Activated CD8-positive, alpha-beta memory T cell treated with anti-CD3 and anti-CD28 coated beads for 1 hour (primary cell): ENCODE measurements at places on chromosomes 13 and 19.
A peak's percentile ranks its signal among the peaks of the same experiment; 100 is the strongest.

GRCh38 chr19:42538841-42539709, 10.8 kb upstream of the CEACAM1 start:
- no peak for DNase-seq

DNA sequence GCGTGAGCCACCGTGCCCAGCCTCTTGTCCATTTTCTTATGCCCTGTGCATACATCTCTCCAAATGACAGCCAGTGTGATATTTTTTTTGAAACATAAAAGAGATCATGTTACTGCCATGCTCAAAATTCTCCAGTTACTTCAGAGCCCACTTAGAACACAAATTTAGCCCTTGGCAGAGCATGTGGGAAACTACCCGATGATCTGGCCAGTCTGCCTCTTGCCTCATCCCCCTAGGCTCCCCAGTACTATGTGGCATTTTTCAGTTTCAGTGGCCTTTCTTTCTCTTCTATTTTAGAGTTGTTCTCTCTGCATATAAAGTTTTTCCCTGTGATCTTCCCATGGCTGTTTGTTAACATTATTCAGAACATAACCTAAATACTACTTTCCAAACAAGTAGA, 323.0 kb downstream of the GPC5 start:
- DNase-seq = no peak

- DNase-seq = no peak
Measured at GRCh38 chr19:3479834-3480215, 500 bp downstream of the SMIM24 start.

DNA sequence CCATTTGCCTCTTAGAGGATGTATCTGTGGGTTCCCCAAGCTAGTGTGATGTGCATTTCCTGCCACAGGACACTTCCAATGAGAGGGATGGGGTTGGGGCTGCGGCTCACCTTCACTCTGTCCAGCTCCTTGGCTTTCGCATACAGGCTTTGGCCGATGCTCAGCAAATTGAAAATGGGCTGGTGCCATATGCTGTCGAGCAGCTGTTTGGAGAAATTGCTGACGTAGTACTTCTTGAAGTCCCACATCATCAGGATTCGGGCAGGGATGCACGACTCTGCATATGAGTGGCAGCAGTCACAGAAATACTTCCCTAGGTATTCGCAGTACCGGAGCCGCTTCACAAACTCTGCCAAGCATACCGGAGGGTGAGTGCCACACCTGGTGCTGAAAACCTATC, 37.0 kb downstream of the RUBCNL start:
- no peak for DNase-seq

DNA sequence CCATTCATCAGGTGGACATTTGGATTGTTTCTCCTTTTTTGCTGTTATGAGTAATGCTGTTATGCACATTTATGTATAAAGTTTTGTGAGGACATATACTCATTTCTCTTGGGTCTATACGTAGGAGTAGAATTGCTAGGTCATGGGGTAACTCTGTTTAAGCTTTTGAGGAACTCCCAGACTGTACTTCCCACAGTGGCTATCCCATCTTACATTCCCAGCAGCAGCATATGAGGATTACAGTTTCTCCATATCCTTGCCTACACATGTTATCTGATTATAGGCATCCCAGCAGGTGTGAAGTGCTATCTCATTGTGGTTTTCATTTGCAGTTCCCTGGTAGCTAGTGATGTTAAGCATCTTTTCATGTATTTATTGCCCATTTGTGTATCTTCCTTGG, 5.9 kb downstream of the ZSCAN22 start:
- DNase-seq = no peak

GRCh38 chr19:50387868-50388245, 3.7 kb downstream of the POLD1 start:
- DNase-seq = no peak

DNA sequence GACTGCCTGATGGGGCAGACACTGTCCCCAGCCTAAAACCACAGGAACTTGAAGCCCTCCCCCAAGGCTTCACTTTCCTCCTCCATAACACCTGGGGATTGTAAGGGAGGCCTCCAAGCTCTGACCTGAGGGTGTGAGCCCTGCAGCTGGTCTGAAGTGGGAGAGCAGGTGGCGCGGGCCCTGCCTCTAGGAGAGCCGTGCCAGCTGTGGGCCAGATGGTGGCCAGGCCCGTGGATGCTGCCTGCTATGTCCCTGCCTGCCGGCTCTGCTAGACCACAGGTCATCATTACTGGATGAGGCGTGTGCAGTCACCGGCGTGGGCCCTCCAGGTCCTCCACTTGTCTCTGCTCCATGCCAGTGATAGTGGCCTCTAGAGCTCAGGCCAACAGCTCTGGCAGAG, 3.5 kb upstream of the KLHL26 start:
- DNase-seq = no peak

- no peak for DNase-seq
Measured at GRCh38 chr13:75873494-75873893, 237.4 kb downstream of the LMO7 start.

- DNase-seq = peak; percentile 59
Measured at GRCh38 chr19:20999731-21000352, 20.6 kb upstream of the ZNF430 start.

- DNase-seq = no peak
Measured at GRCh38 chr13:109154966-109155761, 525.8 kb downstream of the MYO16 start.

GRCh38 chr19:43524922-43525835, 1.8 kb downstream of the ETHE1 start:
- DNase-seq = no peak

DNA sequence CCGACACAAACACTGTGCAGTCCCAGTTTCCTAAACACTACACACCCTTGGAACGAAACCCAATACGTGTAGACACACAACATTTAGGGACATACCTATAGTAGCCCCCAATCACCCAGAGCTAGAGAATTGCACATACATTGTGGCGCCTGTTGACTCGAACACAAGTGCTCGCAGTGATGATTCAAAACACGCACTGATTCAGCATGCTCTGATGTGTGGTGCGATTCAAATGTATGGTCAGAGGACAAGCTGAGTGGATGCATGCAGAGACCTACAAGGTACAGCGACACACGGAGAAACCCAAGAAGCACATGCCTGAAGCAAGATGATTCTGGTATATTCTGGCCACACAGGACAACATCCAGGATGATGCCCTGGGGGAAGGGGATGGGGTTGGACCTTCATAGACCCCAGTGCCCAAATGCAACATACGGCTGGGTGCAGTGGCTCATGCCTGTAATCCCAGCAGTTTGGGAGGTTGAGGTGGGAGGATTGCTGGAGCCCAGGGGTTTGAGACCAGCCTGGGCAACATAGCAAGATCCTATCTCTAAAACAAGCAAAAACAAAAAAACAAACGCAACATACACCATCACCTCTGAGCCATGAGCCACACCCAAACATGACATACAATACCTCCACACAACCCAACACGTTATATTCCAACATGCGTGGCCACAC, 997 bp upstream of the KCNN4 start:
- no peak for DNase-seq

GRCh38 chr19:17751912-17752273, 616 bp downstream of the FCHO1 start:
- no peak for DNase-seq

DNA sequence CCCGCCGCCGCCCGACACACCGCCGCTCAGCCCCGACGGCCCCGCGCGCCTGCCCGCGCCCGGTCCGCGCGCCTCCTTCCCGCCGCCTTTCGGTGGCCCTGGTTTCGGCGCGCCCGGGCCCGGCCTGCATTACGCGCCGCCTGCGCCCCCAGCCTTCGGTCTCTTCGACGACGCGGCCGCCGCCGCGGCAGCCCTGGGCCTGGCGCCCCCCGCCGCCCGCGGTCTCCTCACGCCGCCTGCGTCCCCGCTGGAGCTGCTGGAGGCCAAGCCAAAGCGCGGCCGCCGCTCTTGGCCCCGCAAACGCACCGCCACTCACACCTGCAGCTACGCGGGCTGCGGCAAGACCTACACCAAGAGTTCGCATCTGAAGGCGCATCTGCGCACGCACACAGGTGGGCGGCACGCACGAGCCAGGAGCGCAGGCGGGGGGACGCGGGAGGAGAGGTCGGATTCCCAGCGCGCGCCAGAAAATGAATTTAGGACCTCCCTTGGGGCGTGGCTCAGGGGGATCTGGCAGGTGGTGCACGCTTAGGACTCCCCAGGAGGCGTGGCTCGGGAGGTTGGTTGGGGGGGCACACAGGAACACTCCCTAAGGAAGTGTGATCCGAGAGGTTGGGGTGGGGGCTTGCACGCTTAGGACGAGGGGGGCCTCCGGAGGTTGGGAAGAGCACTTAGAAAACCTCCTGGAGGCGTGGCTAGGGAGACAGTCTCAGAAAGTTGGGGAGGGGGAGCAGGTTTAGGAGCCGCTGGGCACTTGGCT, 1.2 kb downstream of the KLF2 start:
- DNase-seq = no peak

GRCh38 chr19:3585301-3586126, at the start of gene GIPC3:
Gene GIPC3 (plus strand): TSS chr19:3585478. CDS start chr19:3585598, 120 bp downstream.
- DNase-seq = no peak

DNA sequence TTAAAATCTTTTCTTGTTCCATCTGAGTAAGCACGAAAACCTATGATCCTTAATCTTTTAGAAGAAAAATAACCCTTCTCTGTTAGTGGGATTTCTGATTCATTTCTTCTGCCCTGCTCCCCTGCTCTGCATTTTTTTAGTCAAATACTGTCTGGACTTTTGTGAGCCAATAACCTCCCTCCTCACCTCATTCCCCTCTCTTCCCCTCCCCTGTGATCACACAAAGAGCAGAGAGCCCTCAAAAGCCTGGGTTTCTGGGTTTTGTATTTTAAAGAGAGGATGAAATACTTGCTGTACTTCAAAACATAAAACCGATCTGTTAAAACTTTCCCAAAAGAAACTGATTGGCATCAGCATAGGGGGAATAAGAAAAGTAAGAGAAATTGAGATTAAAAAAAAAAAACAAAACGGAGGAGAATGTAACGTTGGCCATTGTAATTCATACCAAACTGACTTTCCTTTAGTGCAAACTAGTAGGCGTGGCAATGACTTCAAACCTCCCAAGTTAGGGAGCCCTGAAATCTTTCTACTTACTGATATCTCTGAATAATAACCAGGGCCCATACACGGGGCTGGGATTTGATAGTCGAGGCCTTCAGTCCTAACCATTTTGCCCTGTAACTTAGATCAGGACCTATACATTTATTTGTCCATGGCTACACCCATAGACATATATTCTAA, 232.9 kb downstream of the TM9SF2 start:
- DNase-seq = no peak

DNA sequence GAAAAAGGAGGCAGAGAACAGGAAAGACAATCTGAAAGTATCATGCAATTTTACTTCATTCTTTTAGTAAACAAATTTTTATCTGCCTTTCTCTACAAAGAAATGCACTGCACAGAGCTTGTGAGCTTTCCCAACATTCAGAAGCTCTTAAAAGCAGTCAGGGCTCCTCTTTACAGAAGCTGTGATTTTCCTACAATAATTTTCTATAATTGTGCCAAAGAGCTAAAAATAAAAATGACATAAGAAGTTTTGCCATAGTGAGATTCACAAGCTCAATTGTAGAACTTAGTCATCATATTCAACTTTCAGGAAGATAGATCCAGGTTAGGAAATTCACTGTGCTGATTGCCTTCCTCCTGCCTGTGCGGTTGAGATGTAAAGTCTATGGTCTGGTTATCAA, 341.4 kb downstream of the PCDH9 start:
- DNase-seq = no peak

DNA sequence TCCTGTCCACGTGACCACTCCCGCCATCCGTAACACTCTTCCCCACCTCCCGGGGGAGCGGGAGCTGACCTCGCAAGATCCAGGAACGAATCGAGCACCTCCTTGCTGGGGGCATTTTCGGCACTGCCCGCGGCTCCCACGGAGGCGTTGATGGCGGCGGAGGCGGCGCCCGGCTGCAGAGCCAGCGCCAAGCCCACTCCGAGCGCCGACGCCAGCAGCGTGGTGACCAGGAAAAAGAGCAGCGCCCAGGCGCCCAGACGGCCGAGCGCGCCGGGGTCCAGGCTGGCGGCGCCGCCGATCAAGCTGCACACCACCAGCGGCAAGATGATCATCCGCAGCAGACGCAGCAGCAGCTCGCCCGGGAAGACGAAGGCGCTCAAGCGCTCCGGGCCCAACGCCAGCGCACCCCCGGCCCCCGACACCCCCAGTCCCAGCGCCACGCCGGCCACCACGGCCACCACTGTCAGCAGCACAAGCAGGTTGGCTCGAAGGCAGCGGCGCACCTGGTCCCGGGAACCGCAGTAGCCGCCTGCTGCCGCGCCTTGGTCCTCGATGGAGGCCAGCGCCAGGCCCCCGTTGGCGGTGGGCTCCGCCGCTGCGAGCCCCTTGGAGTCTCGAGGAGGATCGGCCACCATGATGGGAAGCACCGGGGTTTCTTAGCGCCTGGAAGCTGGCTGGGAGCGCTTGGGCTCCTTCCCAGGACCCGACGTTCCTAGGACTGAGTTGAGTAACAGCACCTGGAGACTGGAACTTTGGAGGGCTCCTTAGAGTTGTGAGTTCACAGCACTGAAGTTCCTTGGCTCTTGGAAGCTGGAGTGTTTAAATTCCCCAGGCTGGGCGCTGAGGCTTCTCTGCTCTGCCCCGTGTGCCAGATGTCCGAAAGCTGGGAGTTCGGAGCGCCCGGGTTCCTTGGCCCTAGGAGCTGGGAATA, 798 bp downstream of the SLC1A5 start:
- peak; percentile 22 for DNase-seq

GRCh38 chr13:34879851-34880250, 62.2 kb upstream of the NBEA start:
- no peak for DNase-seq

DNA sequence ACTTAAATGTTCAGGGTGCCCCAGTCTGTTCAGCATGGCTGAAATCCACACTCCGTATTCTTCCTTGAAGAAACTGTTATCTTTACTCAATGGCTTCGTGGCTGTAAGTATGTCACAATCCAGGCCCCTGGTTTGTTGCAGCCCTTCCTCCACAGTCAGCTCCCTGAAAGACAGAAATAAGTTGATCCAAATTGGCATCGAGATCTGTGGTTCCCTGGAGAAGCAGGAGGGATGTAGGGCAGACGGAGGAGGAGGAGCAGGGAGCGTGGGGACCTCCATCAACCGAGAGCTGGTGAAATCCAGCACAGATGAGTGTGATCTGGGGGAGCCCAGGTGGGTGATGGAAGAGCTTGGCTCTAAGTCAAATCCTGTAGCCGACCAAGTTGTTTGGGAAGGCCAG, 304 bp downstream of the TSPAN16 start:
- no peak for DNase-seq
